ENCODE measurements at places on chromosomes 2 and 18.
A peak's percentile ranks its signal among the peaks of the same experiment; 100 is the strongest.

- DNase-seq: no peak
Measured at GRCh38 chr2:9548506-9548905, 7.1 kb downstream of the ADAM17 start.

GRCh38 chr18:55908901-55909366 is 320.9 kb upstream of the TCF4 start:
- no peak for DNase-seq

- DNase-seq: no peak
Measured at GRCh38 chr18:50812834-50813233, 7.0 kb downstream of the MRO start.

DNA sequence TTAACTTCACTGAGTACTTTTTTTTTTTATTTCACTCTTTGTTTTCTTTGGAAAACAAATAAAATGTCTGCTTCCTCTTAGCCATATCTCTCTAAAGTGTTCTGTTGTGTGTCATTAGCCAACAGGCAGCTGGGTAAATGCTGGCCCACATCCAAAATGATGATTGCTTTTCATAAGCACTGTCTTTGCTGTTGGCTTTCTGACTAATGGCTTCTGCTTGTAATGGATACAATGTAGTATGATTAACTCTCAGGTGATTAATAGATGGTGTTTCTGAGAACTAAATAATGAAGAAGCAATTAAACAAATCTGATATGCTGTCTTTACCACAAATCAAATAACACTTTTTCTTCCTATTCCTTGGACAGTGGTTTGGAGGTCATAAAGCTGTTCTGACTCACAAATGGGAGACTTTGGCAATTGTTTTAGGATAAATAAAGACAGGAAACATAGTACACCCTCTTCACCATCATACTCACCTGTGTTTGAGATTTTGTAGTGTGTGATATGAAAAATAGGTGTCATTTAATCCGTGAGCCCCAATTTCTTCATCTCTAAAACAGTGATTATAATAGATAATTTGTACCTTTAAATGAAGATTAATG is 888.4 kb downstream of the TSN start:
- no peak for DNase-seq

GRCh38 chr2:65300134-65300760 is 72.6 kb downstream of the ACTR2 start:
- DNase-seq: peak; percentile 81

- no peak for DNase-seq
Measured at GRCh38 chr2:44707945-44708660, 233.4 kb upstream of the SIX3 start.

GRCh38 chr2:20571644-20572215 is 79.2 kb downstream of the HS1BP3 start:
- DNase-seq: no peak

- DNase-seq: no peak
Measured at GRCh38 chr18:62556397-62556796, 33.6 kb downstream of the ZCCHC2 start.

- no peak for DNase-seq
Measured at GRCh38 chr2:157053876-157054275, 203.6 kb upstream of the GALNT5 start.

DNA sequence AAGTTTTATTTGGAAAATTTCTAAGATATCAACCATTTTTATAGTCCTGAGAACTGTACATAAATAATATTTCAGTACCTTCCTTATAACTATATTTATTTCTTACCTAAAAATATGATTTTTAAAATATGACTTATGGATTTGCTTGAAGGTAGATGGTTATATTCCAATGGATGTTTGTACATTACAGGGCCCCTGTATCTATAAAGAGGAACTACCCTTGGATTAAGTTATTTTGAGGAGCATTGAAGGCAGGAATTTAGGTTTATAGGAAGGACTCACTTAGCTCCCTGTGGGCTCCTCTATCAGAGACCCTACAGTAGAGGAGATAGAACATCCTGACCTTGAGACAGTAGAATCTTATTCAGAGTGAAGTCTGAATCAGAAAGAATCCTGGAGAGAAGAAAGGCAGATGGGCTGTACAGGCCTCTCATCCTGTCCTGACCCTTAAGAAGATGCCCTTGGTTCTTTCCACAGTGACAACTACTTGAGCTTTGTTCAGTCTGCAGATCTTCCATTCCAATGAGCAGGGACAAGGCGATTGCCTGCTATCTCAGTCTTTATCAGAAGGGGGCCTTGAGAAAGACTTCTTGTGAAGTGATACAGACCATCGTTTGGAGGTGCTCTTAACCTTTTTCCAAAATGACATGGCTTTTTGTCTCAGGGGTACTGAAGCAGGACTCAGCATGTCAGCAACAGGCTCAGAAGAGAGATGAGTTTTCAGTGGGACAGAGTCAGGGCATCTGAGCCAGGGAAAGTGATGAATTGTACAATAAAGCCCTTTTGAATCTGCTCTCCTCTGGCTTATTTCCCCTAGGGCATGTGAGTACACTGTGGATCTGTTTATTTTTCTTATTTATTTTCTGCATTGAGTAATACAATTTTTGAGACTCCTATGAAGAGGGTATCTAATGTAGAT is 20.9 kb downstream of the OXER1 start:
- no peak for DNase-seq

- no peak for DNase-seq
Measured at GRCh38 chr2:66364495-66365333, 70.2 kb upstream of the MEIS1 start.

GRCh38 chr18:75879196-75879595 is 451.7 kb upstream of the SMIM21 start:
- no peak for DNase-seq

- no peak for DNase-seq
Measured at GRCh38 chr2:143284087-143284675, 155.0 kb downstream of the ARHGAP15 start.

- no peak for DNase-seq
Measured at GRCh38 chr2:216503159-216503629, 4.5 kb downstream of the RPL37A start.

DNA sequence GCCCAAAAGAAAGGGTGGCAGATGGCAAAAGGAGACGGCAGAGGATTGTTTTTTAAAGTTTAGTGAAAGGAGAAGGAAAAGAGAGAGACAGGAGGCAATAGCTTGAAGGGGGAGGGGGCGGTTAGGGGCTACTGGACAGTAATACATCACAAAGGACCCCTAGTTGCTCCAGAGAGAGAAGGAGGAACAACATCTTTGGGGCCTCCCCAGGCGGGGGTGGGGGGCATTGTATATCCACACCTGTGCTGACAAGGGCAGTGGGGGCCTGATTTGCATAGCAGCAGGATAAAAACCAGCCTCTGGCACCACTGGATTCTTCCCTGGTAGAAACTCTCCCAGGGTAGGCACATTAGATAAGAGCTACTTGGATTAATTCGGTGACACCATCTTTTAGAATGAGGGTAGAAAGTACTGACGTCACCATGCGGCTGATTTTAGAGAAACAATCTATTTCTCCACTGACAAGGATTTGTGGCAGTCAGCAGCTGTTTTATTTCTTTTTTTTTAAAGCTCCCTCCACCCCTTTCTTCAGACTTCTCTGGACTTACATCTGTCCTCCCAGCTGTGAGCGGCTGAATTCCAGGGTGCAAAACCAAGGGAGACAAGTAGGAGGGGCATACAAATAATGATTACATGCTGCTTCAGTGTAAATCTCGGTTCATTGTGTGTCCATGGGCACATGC is 199.8 kb upstream of the NRP2 start:
- no peak for DNase-seq

GRCh38 chr2:42096869-42097591 is 49.2 kb downstream of the PKDCC start:
- DNase-seq: no peak

DNA sequence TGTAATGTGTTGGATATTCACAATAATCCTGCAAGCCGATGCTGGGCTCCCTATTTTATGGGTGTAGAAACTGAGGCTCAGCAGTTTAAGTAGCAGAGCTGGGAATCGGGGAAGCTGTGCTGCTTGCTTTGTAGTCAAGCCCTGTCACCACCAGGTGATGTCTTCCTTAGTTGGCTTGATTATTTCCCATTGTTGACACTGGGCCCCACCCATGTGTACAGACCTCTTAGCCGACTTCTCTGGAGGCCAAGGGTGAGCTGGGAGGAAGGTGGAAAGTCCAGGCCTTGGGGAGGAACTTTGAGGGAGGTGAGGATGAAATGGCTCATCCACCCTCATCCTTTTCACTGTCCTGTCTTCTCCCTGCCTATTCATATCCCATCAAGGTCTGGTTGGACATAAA is 60.0 kb downstream of the CAPN13 start:
- no peak for DNase-seq

- DNase-seq: peak; percentile 89
Measured at GRCh38 chr2:217943446-217944321, 59.1 kb downstream of the TNS1 start.

DNA sequence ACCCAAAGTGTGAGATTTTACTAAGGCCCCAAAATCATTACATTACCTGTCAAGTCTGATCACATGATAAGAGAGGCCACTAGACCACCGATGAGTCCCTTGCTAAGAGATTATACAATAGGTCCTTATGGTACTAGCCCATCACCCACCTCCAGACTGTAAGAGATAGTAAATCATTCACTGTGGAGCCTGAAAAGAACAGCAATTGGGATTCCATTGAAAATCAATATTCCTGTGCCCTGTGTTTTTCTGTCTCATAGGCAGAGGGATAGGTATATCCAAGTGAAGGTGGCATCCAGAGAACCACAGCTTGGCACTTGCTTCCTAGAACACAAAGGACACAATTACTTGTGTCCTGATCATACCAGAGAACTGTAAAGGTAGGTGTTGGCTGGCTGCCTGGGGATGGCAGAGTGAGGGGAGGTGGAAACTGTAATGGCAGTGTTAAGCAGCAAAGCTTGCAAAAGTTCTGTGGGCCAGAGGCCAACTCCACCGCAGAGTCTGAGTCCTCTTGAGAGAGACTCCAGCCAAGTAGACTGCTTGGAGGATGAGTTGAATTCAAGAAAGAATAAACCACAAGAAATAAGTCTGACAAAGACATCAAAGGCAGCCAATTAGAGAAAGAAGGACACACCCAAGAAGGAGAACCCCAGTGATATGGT is 102.0 kb upstream of the PIEZO2 start:
- DNase-seq: peak; percentile 80

All from sciatic nerve (tissue), 2 donors.